T-helper 17 cell (primary cell): ENCODE measurements at places on chromosomes 1 and 21. TPM values are rescaled to one million over a fixed set of nuclear protein-coding genes. Genes with fewer than 3 reads are reported as not detected.

TMEM52 gene
- not detected for total RNA-seq

GRCh38 chr1:11676386-11677103 is 4.4 kb downstream of the MAD2L2 start:
- no peak for DNase-seq

DNA sequence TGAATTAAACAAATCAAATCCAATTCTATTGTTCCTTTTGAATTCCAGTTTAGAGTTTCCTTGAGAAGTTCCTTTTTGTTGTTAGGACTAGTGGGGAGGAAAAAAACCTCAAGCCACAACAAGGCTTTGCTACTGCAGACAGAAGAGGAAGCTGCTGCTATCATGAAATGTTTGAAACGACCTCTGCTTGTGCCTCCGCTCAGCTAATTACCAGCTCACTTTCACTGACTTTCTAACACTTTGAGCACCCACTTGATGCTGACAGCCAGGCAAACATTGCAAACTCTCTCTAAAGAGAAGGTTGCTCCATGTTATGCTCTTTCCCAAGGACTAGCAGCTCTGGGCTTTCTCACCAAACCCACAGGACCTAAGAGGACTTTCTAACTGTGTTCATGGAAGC is 203.9 kb upstream of the PROX1 start:
- no peak for DNase-seq

GRCh38 chr1:201739492-201740085 is 89.4 kb upstream of the IPO9 start:
- DNase-seq: peak; percentile 37

GRCh38 chr21:33643658-33644311 is 1.5 kb downstream of the ITSN1 start:
- no peak for DNase-seq

- DNase-seq: no peak
Observed at GRCh38 chr1:206886831-206887230, 10.4 kb upstream of the IL24 start.

- DNase-seq: no peak
Observed at GRCh38 chr1:202791077-202791747, 17.0 kb downstream of the KDM5B start.

DNA sequence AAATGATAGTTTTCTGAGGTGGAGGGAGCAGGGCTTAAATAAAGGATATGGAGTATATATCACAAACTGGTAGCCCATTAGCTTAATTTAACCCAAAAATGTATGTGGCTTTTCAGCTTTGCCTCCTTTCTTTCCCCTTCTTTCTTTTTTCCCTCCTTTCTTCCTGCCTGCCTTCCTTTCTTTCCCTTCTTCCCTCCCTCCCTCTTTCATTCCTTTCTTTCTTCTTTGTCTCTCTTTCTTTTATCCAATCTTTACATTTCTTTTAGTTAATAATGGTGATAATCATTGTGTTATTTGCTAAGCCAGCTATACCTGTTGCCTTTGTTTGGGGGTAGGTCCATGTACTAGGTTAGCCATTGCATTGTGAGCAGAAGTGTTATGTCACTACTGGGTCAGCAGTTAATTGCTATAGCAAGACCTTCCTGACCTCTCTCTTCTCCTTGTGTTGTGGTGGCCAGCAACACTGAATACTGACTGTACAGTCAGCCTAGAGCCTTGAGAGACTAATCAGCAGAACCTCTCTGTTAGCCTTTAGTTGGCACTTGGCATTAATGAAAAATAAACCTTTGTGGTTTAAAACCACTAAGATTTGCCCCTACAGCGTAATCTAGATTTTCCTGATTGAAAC is 5.1 kb downstream of the GORAB start:
- DNase-seq: no peak

GRCh38 chr1:97138515-97139032 is 417.0 kb downstream of the PTBP2 start:
- no peak for DNase-seq
